ENCODE measurements at places on chromosomes 1 and 21.
A peak's percentile ranks its signal among the peaks of the same experiment; 100 is the strongest.

- DNase-seq = no peak
These were observed 20.8 kb upstream of the IL10 start for GRCh38 chr1:206792939-206793607.

DNA sequence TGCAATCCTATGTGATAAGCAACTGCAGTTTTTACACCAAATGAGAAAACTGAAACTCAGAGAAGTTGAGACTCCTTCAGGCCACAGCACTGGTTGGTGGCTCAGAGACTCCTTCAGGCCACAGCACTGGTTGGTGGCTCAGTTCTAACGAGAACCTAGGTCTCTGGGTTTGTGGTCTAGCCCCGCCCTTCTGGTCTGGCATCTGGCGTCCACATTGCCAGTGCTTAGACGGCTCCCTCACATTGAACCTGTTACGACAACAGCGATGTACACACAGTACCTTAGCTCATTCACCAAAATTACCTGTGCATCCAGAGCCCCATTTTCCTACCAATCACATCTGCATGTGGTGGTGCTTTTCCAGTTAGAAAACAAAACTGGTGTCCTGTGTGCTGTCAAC, 66.1 kb downstream of the NID1 start:
- DNase-seq = no peak

- peak; percentile 56 for DNase-seq
These were observed 3.4 kb downstream of the CEP85 start for GRCh38 chr1:26237230-26237966.

DNA sequence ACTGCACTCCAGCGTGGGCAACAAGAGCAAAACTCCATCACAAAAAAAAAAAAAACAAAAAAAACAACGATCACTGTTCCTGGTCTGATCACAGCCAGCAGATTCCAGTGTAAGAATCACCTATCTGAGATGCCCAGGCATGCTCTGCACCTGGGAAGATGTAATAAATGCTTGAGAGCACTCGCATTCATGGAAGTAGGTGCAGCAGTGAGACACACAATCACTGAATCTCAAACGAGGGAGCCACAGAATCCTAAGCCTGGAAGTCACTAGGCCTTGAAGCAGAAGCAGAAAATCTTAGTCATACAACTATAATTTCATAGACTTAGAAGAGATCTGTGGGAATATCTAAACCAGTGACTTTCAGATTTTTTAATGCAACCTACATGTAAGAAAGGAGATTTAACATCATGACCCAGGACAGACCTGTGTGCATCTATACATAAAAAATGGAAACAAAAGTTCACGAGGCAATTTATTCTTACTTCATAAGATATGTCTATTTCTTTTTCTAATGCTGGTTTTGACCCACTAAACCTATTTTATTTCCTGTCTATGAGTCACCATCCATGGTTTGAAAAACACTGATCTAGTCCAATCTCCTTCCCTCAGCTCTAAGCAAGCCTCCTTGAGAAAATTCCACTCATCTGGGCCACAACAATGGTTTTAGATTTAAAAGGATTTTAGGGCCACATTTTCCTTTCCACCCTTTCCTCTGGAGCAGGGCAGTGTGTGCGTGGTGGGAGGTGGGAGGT, 30.4 kb downstream of the RIMS3 start:
- DNase-seq = no peak

DNA sequence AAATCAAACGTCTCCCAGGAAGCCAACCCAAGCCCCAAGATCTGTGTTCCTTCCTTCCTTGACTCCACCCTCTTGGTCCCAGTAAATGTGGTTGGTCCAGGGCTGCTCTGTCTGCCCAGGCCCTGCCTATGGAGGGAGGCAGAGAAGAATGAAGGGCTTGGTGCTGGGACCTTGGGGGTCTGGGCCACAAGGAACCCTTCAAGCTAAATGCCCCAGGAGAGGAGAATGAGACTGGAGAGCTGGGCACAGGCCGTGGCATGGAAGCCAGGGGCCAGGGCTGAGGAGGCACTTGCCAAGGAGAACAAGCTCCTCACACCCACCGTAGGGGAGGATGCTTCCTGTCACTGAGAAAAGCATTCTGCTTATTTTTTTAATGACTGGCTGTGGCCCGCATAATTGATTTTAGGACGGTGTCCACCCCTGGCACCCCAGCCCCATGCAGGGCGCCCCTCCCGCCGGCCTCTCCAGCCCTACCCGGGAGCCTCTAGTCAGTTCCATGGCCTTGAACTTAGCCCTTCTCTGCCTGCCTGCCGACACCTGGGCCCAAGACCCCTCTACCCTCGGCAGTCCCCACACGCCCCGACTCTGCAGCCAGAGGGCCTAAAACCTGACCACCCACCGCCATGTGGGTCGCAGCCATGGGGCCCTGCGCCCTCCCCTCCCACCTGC, 889 bp downstream of the CLEC20A start:
- no peak for DNase-seq

DNA sequence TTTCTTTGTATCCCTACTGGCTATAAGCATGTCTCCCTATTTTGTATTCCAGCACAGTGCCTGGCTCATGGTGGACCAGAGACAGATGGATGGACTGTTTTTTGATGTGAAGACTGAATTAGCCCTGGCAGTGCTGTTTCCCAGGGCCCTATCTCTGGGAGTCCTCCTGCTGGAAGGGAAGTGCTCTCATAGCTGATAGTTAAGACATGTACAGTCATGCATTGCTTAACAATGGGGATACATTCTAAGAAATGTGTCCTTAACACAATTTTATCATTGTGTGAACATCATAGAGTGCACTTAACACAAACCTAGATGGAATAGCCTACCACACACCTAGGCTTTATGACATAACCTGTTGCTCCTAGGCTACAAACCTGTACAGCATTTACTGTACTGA, 21.1 kb downstream of the TLCD4 start:
- DNase-seq = no peak

- no peak for DNase-seq
These were observed 17.0 kb upstream of the LY9 start for GRCh38 chr1:160778976-160779375.

DNA sequence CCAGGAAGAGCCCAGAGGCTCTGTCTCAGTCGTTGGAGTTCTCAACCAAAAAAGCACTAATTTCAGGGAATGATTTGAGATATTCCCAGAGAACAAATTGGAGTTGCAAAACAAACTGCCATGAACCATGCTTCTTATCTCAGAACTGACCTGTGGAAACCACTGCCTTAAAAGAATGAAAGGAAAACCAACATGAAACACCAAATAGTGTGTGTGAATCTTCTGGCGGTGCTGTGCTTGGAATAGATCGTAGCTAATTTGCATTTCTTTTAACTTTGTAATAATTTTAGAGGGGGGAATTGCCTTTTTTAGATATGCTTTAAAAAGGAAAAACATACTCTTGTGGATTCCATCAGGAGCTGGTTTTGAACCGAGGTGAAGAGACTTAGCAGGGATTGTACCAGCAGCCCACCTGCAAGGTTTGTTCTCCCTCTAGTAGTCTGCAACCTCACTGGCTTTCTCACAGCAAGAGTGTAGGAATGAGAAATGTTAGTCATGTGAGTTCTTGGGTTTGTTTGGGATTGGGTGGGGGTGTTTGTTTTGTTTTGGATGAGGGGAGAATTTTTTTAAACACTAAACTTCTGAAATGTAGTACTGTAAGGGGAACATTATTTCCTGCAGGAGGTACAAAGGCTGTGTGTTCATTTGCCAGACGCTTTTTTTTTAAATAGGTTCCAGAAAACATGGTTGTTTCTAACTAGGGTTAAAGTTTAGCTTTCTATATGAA, 45.7 kb upstream of the ANGPTL1 start:
- no peak for DNase-seq

- no peak for DNase-seq
These were observed 99.0 kb upstream of the LBR start for GRCh38 chr1:225526878-225527277.

GRCh38 chr1:203649551-203649998, 22.9 kb downstream of the ATP2B4 start:
- DNase-seq = no peak

GRCh38 chr1:4133297-4133938, 233.3 kb upstream of the C1orf174 start:
- DNase-seq = no peak

DNA sequence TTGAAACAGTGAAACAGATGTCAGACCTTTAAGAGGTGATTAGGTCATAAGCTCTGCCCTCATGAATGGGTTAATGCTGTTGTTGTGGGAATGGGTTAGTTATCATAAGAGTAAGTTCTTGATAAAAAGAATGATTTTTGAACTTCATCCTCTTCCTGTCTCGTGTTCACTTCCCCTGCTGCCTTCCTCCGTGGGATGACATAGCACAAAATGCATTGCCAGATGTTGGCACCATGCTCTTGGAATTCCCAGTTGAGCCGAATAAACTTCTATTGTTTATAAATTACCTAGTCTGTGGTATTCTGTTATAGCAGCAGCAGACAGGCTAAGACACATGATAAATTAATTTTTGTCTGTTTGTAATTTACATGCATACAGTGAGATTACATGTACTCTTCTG, 112.0 kb upstream of the LRRC7 start:
- DNase-seq = no peak

DNA sequence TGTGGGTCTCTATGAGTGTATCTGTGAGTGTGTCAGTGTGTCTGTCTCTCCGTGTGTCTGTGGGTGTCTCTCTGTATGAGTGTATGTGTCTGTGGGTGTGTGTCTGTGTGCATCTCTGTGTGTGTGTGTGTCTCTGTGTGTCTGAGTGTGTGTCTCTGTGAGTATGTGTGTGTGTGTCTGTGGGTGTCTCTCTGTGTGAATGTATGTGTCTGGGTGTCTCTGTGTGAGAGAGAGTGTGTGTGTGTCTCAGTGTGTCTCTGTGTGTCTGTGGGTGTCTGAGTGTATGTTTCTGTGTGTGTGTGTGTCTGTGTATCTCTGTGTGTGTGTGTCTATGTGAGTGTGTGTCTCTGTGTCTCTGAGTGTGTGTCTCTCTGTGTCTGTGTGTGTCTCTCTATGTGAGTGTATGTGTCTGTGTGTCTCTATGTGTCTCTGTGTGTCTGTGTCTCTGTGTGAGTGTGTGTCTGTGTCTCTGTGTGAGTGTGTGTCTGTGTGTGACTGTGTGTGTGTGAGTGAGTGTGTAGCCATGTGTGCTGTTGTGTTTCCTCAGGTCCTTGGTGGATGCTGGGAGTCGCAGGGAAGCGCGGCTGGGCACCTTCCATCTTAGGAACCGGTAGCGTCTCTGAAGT, 33.0 kb downstream of the DHRS3 start:
- no peak for DNase-seq

DNA sequence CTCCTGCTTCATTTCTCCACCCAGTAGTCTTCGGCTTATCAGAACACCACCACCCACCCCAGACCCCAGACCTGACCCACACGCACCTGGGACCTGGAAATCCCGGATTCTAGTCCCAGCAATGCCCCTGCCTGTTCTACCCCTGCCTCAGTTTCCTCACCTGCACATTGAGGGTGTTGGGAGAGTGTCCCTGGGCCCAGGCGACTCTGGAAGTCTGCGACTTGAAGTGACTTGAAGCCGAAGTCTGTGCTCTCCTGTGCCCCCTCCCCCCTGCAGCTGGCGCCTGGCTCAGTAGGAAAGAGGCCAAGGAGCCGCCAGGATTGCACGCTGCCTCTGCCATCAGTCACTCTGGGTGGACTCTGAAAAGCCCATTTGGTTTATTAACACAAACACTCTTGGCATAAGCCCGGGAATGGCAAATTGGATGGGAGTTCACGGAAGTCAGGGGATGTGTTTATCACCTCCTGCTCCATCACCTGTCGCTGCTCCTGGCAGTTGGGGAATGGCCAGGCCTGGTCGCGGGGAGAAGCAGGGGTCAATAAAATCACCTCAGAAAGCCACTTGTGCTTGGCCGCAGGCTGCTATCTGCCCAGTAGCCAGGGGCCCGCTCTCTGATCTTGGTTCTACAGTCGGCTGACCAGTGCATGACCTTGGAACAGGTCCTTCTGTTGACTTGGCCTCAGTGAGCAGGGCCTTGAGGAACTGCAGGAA, 132.7 kb downstream of the ACTL8 start:
- DNase-seq = peak; percentile 7

DNA sequence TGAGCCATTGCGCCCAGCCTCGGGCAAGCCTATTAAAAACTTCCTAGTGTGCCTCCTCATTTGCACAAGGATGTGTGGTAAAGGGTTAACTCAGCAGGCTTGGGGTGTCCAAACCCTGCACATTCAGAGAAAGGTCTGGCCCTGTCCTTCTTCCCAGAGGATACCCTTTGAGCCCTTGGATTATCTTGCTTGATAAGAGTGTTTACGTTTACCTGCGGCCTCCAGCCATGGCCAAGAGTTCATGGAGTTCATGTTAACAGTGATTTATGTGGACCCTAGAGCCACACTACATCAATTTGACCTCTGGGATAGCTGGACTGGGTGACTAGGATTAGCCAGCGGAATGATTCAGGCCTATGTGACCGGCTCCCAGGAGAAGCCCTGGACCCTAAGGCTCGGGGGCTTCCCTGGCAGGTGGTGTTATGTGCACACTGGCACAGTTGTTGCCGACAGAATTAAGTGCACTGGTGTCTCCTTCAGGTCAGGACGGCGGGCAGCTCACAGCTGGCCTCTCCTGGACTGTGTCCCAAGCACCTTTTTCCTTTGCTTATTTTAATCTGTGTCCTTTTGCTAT, 7.7 kb upstream of the TCP10L start:
- DNase-seq = no peak

DNA sequence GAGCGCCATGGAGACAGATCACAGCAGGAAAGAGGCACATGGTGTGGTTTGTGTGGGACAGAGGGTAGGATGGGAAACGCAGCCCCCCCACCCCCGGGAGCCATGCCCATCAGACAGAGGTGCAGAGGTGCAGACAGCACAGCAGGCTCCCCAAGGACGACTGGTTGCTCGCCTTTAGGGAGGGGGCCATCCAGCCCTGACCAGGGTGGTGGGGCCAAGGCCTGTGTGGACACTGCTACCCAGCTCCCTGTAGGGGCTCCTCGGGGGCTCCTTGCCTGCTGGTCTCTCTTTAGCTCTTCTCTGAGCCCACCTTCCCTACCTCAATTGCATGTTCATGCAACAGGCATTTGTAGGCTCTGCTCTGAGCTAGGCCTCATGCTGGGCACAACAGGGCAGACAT, 3.7 kb downstream of the KCNAB2 start:
- no peak for DNase-seq

DNA sequence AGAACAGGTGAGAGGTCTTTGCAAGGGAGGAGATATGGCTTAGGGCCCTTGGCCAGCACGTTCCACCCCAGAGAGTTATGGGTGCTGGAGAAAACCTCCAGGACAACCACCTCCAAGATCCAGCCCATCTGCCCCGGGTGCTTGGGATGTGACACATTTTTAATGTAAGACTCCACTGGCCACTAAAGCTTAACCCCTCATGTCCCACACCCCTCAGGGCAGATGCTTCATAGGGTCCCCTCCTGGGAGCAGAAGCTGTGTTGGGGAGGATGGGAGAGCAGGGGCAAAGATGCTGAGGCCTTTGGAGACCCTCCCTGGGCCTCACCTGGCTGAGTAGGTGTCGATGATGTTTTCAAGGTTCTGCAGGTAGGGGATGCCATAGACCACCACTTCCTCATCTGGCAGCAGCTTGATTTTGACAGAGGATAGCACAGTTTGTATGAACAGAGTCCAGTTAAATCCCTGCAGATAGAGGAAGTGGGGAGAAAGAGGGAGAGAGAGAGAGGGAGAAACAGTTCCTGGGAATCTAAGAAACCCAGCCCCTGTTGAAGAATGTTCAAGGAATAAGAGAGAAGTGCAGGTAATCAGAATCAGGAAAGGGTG, 11.9 kb downstream of the PRXL2B start:
- DNase-seq = no peak

Measured in NCI-H2171 treated with DMSO at 0.1 percent for 48 hours (cell line).